ENCODE measurements at places on chromosomes 5 and 9. TPM values are rescaled to one million over a fixed set of nuclear protein-coding genes. Genes with fewer than 3 reads are reported as not detected.

MED7 gene
- total RNA-seq = 11.4 TPM

F12 gene
- total RNA-seq = 5.7 TPM

PCDHB9 gene
- total RNA-seq = 2.2 TPM

FGF10 gene
- 1.5 TPM for total RNA-seq

IFNA21 gene
- not detected for total RNA-seq

- H3K27ac ChIP-seq = no peak overlapping the region
- H3K27me3 ChIP-seq = peaks cover 21% of the 10 kb centered on the region
- H3K4me3 ChIP-seq = no peak overlapping the region
- H3K36me3 ChIP-seq = no peaks in the 10 kb centered on the region
- no peak for DNase-seq
Observed at GRCh38 chr5:89034588-89034987, 151.6 kb upstream of the MEF2C start.

GRCh38 chr9:80552931-80553330 lies 981.2 kb downstream of the TLE4 start:
- H3K4me3 ChIP-seq = no peak overlapping the region
- H3K4me1 ChIP-seq = peaks cover 15% of the 10 kb centered on the region
- no peaks in the 10 kb centered on the region for H3K36me3 ChIP-seq
- peaks cover 3% of the 10 kb centered on the region for H3K27me3 ChIP-seq

DNA sequence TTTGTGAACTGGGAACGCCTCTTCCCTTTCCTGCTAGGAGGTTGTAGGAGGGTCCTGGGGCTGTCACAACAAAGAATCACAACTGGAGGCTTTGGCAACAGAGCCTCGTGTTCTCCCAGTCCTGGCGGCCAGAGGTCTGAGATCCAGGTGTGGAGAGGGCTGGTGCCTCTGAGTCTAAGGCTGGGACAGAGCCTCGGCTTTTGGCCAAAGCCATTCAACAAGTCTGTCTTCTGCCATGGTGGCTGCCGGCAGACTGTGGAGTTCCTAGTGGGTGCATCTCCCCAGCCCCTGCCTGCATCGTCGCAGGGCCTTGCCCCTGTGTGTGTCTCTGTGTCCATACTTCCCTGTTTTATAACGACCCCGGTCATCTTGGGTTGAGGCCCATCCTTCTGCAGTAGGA lies 9.5 kb upstream of the IRX4 start:
- H3K27me3 ChIP-seq = peaks cover 80% of the 10 kb centered on the region
- H3K27ac ChIP-seq = no peak overlapping the region
- H3K4me1 ChIP-seq = peaks cover 9% of the 10 kb centered on the region
- no peaks in the 10 kb centered on the region for H3K36me3 ChIP-seq

- no peaks in the 10 kb centered on the region for H3K4me1 ChIP-seq
- no peak overlapping the region for H3K4me3 ChIP-seq
- peaks cover 71% of the 10 kb centered on the region for H3K36me3 ChIP-seq
- H3K27me3 ChIP-seq = no peaks in the 10 kb centered on the region
- no peak for DNase-seq
- H3K27ac ChIP-seq = no peak overlapping the region
Observed at GRCh38 chr5:96794757-96795156, 13.0 kb downstream of the ERAP1 start.

- H3K27me3 ChIP-seq = no peaks in the 10 kb centered on the region
- H3K27ac ChIP-seq = peak overlapping the region; percentile 93
- H3K4me3 ChIP-seq = peak overlapping the region; percentile 95
- peaks cover 11% of the 10 kb centered on the region for H3K4me1 ChIP-seq
Observed at GRCh38 chr9:35756275-35757225, 2.5 kb upstream of the MSMP start.

- peaks cover 5% of the 10 kb centered on the region for H3K36me3 ChIP-seq
- peaks cover 2% of the 10 kb centered on the region for H3K27me3 ChIP-seq
- H3K4me1 ChIP-seq = peaks cover 50% of the 10 kb centered on the region
- H3K4me3 ChIP-seq = peak within 1 kb of the TSS; percentile 99
- peak; percentile 82 for DNase-seq
- H3K27ac ChIP-seq = peak within 1 kb of the TSS; percentile 97
Observed at GRCh38 chr9:13279284-13280141, at the start of gene MPDZ. MPDZ (minus strand) TSS chr9:13279692; CDS start chr9:13250315, 29,377 bp downstream.

GRCh38 chr5:65760504-65761275 lies 38.7 kb downstream of the NLN start:
- H3K27ac ChIP-seq = no peak overlapping the region
- H3K4me1 ChIP-seq = no peaks in the 10 kb centered on the region
- no peaks in the 10 kb centered on the region for H3K27me3 ChIP-seq

GRCh38 chr9:114973216-114973615 lies 42.8 kb upstream of the TNFSF8 start:
- no peaks in the 10 kb centered on the region for H3K36me3 ChIP-seq
- H3K27ac ChIP-seq = no peak overlapping the region
- DNase-seq = no peak
- H3K27me3 ChIP-seq = no peaks in the 10 kb centered on the region

DNA sequence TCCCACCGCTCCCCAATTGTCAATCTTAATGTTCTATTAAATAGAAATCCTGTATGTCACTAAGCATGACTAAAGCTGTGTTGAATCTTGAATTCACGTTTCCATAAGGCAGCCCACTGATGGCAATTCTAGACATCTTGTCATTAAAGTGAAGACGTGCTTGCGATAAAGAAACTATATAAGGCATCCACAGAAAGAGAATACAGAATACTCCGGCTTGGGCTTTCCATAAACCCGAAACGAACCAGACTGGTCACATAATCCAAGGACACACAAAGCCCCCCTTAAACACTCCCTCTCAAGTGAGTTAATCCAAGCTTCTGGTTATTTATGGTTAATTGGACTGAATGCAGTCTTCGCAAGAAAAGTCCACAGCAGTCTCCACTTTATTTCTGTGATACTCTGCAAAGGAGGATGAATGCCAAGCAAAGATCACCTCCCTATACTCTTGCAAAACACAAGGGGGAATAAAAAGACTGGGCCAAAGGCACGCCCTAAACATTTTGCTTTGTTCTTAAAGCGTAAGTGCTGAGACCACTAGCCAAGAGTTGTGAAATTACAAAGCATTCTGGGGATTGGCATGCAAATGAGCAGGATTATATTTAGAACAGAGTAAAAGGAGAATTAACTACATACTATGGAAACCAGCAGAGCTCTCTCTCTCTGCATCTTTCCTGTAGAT lies 54.7 kb downstream of the DPYSL3 start:
- H3K4me3 ChIP-seq = peak overlapping the region; percentile 99
- peaks cover 52% of the 10 kb centered on the region for H3K27me3 ChIP-seq
